A549 (cell line): ENCODE measurements at places on chromosomes 1 and 21.

GRCh38 chr1:229841230-229841629 lies 215.2 kb downstream of the URB2 start:
- no peak for DNase-seq

DNA sequence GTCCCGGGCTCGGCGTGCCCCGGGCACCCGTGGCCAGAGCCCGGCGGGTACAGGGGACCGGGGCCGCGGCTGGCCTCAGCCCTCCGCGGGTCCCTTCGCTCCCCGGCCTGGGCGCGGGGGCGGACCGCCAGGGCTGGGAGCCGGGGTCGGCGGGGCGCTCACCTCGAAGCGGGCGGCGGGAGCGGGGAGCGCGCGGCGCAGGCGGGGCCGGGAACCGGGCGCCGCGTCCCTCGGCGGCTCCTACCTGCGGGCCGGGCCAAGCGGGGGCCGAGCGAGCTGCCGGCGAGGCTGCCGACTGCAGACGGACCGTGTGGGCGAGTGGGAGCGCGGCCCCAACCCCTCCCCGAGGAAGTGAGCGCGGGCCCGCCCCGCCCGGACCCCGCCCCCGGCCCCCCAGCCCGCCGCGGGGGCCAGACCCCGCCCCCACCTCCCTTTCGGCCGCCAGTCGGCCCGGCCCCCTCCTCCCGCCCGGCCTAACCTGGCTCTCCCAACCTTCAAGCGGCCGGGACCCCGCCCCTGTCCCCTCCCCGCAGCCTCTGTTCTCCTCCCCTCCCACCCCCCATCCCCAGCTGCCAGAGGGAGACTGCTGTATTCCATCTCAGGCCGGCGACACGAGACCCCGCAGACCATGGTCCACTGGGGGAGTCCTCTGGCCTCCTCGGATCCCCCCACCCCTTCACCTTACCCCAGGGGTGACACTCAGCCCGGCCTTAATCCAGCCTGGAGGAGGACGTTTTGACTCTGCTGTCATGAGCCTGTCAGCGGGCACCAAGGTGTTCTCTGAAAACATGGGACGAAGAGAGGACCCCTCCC lies at the start of gene FHL3:
Gene FHL3 (minus strand): TSS at position 320 of the 813 bp plus-strand sequence. CDS start 6,102 bp downstream, outside the sequence.
- DNase-seq = no peak

DNA sequence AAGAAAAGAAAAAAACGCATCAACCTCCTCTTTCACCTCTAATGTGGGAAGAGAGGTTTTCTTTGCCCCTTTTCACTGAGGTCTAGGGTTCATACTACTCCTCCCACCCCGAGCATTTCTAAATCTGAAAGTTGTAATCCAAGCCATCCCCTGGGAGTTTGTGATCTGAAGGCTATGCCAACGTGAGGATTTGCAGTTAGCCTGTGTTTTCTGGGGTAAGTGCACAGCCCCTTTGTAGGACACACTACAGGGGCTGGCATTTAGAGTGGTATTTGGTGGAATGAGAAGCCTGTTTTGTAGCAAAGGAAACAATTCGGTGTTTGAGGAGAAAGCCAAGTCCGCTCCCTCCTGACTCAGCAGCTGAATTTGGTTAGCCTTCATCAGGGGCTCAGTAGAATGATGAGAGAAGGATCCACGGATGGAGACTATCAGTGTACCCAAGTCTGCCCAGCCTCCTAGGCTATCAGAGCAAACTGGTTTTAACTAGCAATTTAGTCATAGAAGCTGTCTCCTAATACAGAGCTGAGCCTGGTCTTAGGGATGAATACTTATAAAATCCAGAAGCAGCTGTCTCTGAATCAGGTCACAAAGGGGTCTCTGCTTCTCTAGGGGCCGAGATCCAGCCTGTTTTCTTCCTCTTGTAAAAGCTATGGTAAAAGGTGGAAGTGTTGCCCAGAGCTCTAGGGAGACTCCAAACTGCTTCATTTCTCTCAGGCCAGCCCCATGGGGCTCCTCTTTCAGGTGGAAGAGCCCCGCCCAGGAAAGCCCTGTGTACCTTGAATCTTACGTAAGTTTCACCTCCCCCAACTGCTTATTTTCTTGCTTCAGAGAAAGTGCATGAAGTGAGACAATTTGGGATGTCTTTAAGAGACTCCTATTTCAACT lies 2.1 kb downstream of the PCP4L1 start:
- DNase-seq = no peak

GRCh38 chr1:75396745-75397144 lies 214.2 kb downstream of the SLC44A5 start:
- no peak for DNase-seq

- DNase-seq = no peak
These were observed 105.5 kb upstream of the CACYBP start for GRCh38 chr1:174894117-174894762.

DNA sequence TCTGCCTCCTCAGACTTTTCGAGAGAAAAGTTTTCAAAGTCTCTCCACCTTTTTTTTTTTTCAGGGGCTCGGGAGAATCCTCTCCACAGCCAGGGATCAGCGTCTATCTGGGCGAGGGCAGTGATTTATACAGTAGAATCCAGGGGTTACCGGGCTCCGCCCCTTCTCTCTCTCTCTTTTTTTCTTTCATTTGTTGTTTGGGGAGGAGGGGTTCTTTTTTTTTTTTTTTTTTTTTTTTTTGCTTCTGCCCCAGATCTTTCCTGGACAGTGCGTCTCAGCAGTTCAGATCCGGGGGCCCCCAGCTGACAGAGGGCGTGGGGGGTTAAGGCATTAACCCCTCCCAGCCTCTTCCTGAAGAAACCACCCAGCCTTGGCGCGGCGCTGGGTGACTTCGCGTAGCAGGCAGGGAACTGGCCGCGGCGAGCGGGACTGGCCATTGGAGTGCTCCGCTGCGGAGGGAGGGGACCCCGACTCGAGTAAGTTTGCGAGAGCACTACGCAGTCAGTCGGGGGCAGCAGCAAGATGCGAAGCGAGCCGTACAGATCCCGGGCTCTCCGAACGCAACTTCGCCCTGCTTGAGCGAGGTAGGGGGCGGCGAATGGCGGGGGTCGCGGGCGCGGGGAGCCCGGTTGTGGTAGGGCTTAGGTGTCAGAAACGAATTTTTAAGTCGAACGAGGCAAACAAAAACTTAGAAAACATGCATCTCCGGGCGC lies at the start of gene S1PR1:
Gene S1PR1 (plus strand): TSS at position 504 of the 713 bp plus-strand sequence. CDS start 1,966 bp downstream, outside the sequence.
- no peak for DNase-seq

- DNase-seq = no peak
These were observed 101.1 kb downstream of the ZP4 start for GRCh38 chr1:237789619-237790018.

DNA sequence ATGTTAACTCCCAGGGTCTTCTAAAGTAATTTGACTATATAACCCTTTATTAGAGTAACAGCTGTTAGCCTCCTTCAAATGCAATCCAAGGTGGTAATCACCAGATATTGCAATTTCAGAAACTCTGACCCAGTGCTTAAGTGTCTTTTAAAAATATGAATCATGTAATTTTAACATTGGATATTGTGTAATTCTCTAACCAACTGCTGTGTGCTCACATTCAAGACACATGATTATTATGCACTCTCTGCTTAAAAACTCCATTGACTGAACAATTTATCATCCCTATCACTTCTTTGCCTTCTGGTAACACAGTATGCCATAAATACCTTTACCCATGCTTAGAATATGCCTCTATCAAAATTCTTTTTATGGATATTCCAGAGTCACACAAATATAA lies 537.4 kb upstream of the RGS18 start:
- DNase-seq = no peak

DNA sequence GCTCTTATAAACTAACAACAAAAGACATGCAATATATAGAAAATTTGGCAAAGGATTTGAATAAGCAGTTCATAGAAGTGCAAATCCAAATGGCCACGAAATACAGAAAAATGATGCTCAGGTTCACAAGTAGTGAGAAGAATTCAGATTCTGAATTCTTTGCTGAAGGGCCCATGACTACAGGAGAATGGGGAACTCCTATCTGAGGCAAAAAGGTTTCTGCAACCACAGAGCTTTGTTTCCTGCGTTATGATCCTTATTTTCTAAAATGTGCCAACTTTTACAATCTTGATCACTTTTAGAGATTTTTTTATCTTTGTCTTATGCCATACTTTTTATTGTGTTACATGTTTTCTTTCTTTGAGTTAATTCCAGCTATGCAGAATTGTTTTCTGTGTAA lies 91.3 kb downstream of the ITSN1 start:
- no peak for DNase-seq

- no peak for DNase-seq
These were observed 46.7 kb downstream of the CLIC6 start for GRCh38 chr21:34715518-34715917.
